ENCODE measurements at places on chromosomes 3 and 15.
A peak's percentile ranks its signal among the peaks of the same experiment; 100 is the strongest.

DNA sequence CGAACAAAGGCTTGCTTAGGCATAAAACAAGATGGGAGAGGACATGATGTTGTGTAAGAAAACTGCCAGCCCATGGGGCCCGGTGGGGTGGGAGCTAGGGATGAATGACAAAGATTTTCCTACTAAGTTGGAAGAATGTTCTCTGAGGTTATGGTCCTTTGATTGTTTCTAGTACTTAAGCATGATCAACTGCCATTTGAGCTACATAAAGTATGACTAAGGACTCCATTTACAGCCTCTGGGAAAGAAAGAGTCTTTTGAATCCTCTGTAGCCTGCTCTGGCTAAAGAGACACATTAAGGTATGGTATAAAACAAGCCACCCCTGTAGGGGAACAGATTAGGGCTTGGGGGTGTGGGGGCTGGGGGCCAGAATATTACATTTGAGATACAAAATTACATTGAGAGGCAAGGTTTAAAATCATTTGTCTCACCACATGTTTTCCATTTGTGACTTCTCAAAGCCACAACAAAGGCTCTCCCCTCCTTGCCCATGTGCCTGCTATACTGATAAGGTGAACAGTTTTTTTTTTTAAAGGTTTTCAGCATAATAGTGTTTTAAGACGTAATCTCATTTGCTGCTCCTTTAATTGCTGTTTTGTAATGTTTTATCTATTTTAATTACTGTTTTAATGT is 323.4 kb downstream of the CHST2 start:
- no peak for DNase-seq

GRCh38 chr3:185820973-185821758 is 3.7 kb downstream of the IGF2BP2 start:
- DNase-seq, result peak; percentile 93

DNA sequence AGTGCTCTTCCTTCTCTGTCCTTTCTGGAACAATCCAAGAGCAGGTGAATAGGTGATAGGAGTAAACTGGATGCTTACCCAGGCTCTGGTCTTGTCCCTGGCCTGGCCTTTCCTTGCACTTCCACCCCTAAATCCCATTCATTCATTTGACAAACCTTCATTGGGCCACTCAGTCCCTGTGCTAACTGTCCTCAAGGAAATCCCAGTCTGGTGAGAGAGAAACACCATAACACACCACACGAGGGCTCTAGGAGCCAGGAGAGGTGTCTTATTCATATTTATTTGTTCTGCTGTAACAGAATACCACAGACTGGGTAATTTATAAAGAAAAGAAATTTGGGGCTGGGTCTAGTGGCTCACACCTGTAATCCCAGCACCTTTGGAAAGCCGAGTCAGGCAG is 22.8 kb downstream of the EFCC1 start:
- no peak for DNase-seq

DNA sequence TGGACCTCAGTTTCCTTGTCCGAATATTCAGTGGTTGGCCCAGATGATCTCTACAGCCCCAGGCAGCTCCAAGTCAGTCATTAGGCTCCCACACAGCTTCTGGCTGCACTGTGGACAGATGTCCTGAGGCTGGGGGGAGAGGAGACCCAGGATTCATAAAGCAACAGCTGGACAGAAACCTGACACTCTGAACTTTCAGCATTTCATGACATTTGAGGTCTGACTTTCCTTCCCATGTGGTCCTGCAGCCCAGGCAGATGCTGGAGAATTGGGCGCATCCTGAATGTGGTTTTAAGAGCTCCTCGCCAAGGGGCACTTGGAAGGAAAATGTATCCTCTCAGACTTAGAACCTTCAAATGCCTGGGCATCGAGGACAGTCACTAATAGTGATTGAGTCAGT is 307.6 kb upstream of the LRRFIP2 start:
- DNase-seq, result no peak
